Activated T-helper 2 cell treated with anti-CD3 and anti-CD28 coated beads, Interferon-gamma antibody, Interleukin-2, Interleukin-4, amounts not matched to agents 10 μg/mL and 5 μg/mL and 100 μg/mL, durations not matched to agents 14 hours and 24 hours and 36 hours (primary cell): ENCODE measurements at places on chromosomes 16 and 17. TPM values are rescaled to one million over a fixed set of nuclear protein-coding genes. Genes with fewer than 3 reads are reported as not detected.

C16orf46 gene
- total RNA-seq, result 0.11 and 0.32 TPM in 2 replicates

LCMT1 gene
- 34.1 and 38.6 TPM in 2 replicates for total RNA-seq

- no peak for DNase-seq
Measured at GRCh38 chr16:1098266-1098991, 2.4 kb upstream of the C1QTNF8 start.

GRCh38 chr17:48587276-48588073, 2.6 kb downstream of the HOXB3 start:
- DNase-seq, result no peak

FAM20A gene
- total RNA-seq, result not detected in 2 replicates

DNA sequence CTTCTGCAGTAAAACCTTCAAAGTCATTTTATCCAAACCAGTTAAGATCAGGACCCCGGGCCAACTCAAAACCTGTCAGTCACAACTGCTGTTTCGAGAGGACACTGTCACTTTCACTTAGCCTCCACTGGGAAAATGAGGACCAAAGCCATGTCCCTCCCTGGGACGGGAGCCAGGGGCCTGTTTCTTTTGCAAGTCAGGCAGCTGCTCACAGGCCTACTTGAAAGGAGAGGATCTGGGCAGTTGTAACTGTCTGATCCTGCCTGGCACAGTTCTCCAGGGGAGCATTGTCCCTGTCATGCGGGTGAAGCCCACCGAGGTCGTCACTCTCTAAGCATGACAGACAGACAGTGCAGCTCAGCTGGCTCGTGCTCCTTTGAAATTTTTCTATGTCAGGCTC, 276.2 kb downstream of the NPIPA8 start:
- DNase-seq, result no peak

CARD14 gene
- not detected in 2 replicates for total RNA-seq

GRCh38 chr17:44575403-44575802, 18.1 kb downstream of the FZD2 start:
- DNase-seq, result no peak

DNA sequence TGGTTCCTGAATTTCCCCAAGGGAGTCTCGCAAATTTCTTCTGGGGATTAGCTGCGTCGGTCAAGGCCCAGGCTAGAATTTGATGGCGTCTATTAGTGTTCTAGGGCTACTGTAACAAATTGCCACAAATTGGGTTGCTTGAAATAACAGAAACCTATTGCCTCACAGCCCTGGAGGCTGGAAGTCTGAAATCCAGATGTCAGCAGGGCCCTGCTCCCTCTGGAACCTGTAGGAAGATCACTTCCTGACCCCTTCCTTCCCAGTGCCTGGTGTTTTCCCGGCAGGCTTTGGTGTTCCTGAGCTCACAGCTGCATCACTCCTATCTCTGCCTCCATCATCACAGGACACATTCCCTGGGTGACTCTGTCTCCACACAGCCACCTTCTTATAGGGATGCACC, 24.4 kb downstream of the DHRS7C start:
- no peak for DNase-seq

KCNH6 gene
- not detected in 2 replicates for total RNA-seq

PLA2G10 gene
- total RNA-seq, result not detected in 2 replicates

CA7 gene
- total RNA-seq, result 0.59 and 1.1 TPM in 2 replicates

PRAC2 gene
- not detected in 2 replicates for total RNA-seq
